Activated CD4-positive, alpha-beta T cell treated with anti-CD3 and anti-CD28 coated beads, Interleukin-2, amount 10 ng/mL, durations not matched to agents 24 days and 14 days (primary cell): ENCODE measurements at places on chromosomes 13 and 19. TPM values are rescaled to one million over a fixed set of nuclear protein-coding genes. Genes with fewer than 3 reads are reported as not detected.

GARIN5A gene
- total RNA-seq, result 0.21 and 0.68 TPM in 2 replicates

TPTE2 gene
- total RNA-seq, result not detected in 2 replicates

FARP1 gene
- total RNA-seq, result 0.28 and 0.37 TPM in 2 replicates

SPRED3 gene
- 2.9 and 3.0 TPM in 2 replicates for total RNA-seq

SSC5D gene
- total RNA-seq, result 0.19 and 0.21 TPM in 2 replicates

GPALPP1 gene
- total RNA-seq, result 29.1 and 32.3 TPM in 2 replicates

HSPB6 gene
- total RNA-seq, result 0.42 TPM in 1 of 2 replicates, not detected in the other

OLFM2 gene
- 0.82 and 0.88 TPM in 2 replicates for total RNA-seq

ACP5 gene
- 8.2 and 9.5 TPM in 2 replicates for total RNA-seq

RNF225 gene
- total RNA-seq, result 0.54 and 1.1 TPM in 2 replicates

FGF21 gene
- total RNA-seq, result not detected in 2 replicates

ZNF486 gene
- total RNA-seq, result 3.4 and 4.4 TPM in 2 replicates

NUFIP1 gene
- total RNA-seq, result 13.3 and 13.8 TPM in 2 replicates

ZNF724 gene
- 15.5 and 16.1 TPM in 2 replicates for total RNA-seq

CRX gene
- total RNA-seq, result not detected in 2 replicates

PODNL1 gene
- not detected in 2 replicates for total RNA-seq

NLRP7 gene
- not detected in 2 replicates for total RNA-seq

LMTK3 gene
- total RNA-seq, result 3.0 and 3.6 TPM in 2 replicates

SETDB2 gene
- 13.4 and 14.5 TPM in 2 replicates for total RNA-seq

LILRB4 gene
- total RNA-seq, result not detected in 2 replicates

REXO1 gene
- total RNA-seq, result 56.3 and 61.4 TPM in 2 replicates

PSG1 gene
- not detected in 2 replicates for total RNA-seq

ATP12A gene
- 0.23 and 0.28 TPM in 2 replicates for total RNA-seq

LGI4 gene
- 0.07 and 0.16 TPM in 2 replicates for total RNA-seq

LILRB5 gene
- total RNA-seq, result not detected in 2 replicates

RGL3 gene
- total RNA-seq, result not detected in 2 replicates

ZNF726 gene
- total RNA-seq, result 12.8 and 16.3 TPM in 2 replicates

ENOX1 gene
- 0.07 and 0.14 TPM in 2 replicates for total RNA-seq

LHB gene
- total RNA-seq, result not detected in 2 replicates

ATP4A gene
- total RNA-seq, result not detected in 2 replicates

ERFL gene
- total RNA-seq, result 3.1 and 4.2 TPM in 2 replicates

TMPRSS9 gene
- total RNA-seq, result 0.09 TPM in 1 of 2 replicates, not detected in the other

MEF2B gene
- 2.9 and 3.0 TPM in 2 replicates for total RNA-seq
